ENCODE measurements at places on chromosomes 1 and 21.

DNA sequence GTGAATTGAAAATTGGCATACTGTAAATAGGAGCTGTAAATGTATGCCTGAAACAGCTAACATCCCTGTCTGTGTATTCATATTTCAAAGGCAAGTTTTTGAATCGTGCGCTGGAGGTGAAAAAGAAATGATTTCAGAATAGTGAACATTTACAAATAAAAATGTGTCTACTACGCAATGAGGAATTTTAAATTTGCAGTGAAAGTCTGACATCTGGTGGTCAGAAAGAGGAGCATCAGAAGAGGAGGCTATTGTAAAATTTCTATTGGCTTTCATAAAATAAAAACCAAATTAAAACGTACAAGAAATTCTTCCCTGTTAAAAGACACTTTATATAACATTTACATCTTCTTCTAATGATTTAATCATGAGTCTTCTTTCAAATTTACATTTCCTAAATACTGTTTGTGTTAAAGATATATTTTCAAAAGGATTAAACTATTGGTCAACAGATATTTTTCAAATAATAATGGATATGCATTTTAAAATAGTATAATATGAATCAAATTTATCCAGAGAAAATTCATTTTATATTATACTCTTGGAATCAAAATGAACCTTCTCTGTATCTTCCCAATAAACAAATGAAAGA, 113.7 kb upstream of the RRP15 start:
- DNase-seq, result no peak

GRCh38 chr21:33572350-33572749, 16.1 kb downstream of the DONSON start:
- no peak for DNase-seq

DNA sequence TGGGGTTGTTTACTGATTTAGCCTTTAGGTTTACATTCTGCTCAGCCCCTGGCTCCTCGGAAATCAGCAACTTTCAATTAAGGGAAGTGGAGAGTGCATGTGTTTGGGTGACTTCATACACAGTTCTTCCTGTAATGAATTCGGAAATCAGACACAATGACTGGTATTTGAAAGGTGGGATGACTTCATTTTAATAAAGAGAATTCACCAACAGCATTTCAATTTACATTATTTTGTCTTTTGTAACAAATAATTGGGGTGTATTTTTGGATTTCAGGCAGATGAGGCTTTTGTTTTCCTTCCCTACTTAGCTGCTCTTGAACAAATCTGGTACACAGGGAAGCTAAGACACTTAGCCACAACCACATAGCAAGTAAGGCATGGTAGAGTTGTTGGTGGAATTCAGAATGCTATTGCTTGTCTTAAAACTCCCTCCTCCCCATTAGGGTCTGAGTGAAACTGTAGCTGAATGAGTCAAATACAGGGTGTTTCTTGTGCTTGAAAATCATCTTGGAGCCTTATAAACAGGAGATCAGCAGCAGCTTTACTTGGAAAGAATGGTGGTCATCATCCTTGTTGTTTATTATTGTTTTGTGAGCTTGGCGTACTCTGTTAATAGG, 917 bp downstream of the STX12 start:
- DNase-seq, result peak; percentile 3

- no peak for DNase-seq
Measured at GRCh38 chr1:94281361-94282142, 44.2 kb upstream of the ARHGAP29 start.

- DNase-seq, result peak; percentile 62
Measured at GRCh38 chr1:8858888-8859706, 19.4 kb downstream of the ENO1 start.

DNA sequence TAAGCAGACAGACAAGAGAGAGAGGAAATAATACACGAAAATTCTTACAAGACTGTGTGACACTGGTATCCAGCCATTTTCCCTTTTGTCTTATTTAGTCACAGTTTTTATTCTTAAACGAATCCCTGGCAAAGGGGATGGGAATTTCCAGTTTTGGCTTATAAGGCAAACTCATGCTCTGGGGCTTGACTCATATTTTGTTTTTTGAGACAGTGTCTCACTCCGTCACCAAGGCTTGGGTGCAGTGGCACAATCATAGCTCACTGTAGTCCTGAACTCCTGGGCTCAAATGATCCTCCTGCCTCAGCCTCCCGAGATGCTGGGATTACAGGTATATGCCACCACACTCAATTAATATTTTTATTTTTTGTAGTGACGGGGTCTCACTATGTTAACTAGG, 31.9 kb downstream of the PTGER3 start:
- DNase-seq, result no peak

GRCh38 chr1:155219592-155220031, 11.1 kb downstream of the MTX1 start:
- DNase-seq, result no peak

DNA sequence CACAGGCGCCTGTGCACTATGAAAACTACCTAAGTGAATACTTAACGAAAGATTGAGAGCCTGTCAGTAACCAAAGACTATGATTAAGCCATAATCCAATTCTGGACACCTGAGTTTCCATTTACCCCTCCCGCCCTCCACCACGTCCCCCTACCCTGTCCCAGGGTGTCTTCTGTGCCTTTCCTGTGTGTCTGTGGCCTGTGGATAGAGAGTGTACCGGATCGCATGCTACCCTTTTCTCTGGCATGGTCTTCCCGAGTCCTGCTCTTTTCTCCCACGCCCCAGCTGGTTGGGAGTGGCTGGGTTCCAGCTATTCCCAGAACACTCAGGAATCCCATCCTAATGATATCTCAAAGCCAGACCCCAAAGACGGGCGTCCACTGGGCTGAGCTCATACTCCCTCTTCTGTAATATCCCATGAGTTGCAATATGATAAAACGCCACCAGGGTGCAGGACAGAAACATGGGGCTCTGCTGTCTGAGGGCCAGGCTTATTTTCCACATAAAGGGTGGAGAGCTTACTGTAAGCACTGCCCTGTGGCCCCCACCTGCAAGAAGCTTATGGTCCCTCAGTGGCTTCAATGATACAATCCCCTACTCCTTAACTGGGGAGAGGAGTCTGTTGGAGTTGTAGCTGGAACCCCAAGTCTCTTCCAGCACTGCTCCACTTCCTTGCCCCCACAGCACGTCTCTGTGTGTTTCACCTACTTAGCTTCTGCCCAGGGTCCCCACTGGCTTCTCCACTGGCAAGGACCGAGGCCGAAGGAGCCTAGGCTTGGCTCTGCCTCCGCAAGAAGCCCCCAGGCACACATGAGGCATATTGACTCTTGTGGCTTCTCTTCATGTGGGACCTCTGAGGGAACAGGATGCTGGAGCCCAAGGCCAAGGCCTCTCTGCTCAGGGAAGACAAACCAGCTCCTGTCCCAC, 17.6 kb upstream of the ALX3 start:
- peak; percentile 68 for DNase-seq

DNA sequence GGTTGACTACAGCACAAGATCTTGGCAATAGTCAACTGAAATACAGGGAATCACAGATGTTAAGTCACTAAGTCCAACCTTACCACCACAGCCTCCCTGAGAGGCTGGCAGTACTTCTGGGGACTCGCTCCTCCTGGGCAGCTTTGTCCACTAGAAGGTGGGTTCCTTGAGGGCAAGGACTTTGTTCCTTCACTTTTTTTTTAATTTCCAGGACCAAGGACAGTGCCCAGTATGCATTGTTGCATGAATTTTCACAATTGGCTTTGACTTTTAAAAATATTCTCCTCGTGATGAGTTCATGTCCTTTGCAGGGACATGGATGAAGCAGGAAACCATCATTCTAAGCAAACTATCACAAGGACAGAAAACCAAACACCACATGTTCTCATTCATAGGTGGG, 96.7 kb upstream of the IGSF21 start:
- DNase-seq, result no peak

- no peak for DNase-seq
Measured at GRCh38 chr21:27569831-27570230, 602.9 kb upstream of the ADAMTS5 start.

DNA sequence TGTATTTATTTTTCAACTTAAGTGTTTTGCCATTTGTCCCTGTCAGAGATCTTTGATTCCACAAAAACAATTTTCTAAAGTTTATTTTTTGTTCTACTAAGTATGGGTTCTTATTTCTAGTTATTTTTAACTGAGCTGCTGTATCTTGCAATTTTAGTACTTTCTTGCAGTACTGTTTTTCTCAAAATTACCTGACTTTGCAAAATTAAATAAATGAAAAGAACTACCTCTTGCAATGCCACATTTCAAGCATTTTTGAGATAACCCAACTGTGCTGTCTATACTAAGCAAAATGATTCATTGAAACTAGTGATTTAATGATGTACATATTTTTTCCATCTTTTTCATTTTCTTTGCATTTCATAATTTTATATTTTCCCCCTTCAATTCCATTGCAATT, 71.5 kb upstream of the ADGRL2 start:
- no peak for DNase-seq

- no peak for DNase-seq
Measured at GRCh38 chr1:222054416-222054815, 312.5 kb upstream of the DUSP10 start.

GRCh38 chr21:36205962-36206361, 49.3 kb downstream of the DOP1B start:
- DNase-seq, result no peak

DNA sequence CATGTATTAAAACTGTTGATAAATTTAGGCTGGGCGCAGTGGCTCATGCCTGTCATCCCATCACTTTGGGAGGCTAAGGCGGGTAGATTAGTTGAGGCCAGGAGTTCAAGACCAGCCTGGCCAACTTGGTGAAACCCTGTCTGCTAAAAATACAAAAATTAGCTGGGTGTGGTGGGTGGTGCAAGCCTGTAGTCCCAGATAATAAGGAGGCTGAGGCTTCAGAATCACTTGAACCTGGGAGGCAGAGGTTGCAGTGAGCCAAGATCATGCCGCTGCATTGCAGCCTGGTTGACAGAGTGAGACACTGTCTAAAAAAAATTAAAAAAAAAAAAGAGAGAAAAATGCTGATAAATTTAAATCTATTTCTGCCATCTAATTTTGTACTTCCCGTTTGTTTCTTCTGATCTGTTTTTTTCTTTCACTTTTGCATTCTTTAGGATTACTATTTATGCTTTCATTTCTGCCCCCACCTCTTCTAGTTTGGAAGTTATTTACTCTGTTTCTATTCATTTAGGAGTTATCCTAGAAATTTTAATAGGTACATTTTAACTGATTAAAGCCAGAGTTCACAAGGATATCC, 3.2 kb upstream of the DENND1B start:
- DNase-seq, result no peak

DNA sequence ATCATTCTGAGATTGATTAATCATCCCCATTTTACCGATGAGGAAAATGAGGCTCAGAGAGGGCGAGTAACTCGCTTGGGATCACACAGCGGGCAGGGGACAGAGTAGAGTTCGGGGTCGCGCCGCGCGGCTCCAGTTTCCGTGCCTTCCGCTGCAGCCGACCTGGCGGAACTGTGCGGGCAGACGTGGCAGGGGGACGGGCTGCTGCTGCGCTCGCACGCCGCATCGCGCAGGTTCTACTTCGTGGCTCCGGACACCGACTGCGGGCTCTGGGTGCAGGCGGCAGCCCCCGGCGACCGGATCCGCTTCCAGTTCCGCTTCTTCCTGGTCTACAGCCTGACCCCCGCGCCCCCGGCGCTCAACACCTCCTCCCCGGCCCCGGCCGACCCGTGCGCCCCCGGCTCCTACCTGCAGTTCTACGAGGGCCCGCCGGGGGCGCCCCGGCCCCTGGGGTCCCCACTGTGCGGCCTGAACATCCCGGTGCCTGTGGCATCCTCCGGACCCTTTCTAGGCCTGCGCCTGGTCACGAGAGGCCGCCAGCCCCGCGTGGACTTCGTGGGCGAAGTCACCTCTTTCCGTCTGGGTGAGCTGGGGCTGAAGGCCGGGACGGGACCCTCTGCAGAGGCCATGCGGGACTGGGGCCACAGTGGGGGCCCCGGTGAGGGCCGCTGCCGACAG, 2.3 kb downstream of the LDLRAD2 start:
- DNase-seq, result peak; percentile 55

DNA sequence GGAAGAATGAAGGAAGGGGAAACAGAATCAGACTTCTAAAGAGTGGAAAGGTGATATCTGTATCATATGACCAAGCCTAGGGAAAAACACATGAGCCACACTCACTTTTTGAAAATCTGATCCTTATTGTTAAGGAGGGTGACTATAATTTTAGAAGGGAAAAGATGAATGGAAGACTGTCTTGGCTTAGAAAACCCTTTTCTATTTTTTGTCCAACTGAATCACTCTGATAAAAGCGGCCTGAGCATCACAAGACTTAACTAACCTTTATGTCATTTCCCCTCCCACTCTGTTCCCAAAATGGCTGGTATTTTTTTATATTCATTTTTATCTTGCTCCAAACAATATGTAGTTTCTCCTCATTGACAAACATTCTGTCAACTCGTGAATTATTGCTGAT, 169.8 kb downstream of the C1orf21 start:
- DNase-seq, result no peak

GRCh38 chr1:227999056-227999930, 7.5 kb upstream of the WNT3A start:
- DNase-seq, result peak; percentile 78

DNA sequence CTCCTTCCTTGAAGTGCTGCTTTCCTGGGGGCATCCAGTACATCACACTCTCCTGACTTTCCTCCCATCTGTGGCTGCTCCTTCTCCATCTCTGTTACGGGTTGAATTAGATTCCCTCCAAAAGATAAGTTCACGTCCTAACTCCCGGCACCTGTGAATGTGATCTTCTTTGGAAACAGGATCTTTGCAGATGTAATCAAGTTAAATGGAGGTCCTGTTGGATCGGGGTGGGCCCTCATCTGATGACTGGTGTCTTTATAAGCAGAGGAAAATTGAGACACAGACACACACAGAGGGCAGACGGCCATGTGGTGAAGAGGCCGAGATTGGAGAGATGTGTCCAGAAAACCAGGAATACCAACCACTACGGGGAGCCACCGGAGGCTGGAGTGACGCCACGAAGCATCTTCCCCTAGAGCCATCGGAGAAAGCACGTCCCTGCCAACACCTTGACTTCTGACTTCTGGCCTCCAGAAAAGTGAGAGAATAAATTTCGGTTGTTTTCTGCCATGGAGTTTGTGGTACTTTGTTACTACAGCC, 36.0 kb downstream of the ZBTB18 start:
- DNase-seq, result no peak

DNA sequence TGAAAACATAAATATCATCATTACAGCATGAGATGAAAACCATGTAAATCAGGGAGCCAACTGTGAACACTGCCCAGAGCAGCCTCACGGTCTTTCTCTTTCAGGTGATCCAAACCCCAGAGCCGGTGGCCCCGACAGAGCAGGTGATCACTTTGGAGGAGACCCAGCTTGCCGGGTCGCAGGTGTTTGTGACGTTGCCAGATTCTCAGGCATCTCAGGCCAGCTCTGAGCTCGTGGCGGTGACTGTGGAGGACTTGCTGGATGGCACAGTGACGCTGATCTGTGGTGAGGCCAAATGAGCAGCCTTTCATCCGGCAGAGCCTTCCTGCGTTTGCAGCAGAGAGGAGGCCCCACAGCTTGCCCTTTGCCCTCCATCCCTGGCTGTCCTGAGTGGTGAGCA, 37.2 kb upstream of the EPHA8 start:
- no peak for DNase-seq

DNA sequence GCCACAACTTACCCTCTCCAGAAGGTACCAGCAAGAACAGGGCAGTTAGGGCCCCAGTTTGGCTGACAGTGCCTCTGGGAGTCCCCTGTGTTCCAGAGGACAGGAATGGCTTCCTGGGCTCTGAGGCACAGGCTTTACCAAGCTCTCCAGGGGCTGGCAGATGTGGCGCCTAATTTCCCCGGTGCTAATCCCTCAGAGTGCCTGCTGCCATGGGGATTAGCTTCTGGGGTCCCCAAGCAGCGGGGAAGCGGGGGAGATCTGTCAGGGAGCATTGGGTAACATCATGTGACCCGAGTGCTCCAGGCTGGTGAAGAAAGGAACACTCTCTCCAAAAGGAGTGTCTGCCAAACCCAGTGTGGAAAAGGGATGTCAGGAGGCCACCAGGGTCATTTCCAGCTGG, at the start of gene LACTBL1:
Gene LACTBL1, minus strand, starts transcription at position 107 of the 400 bp plus-strand sequence. CDS start 550 bp downstream, outside the sequence.
- no peak for DNase-seq
